ENCODE measurements at places on chromosomes 12 and 14.

DNA sequence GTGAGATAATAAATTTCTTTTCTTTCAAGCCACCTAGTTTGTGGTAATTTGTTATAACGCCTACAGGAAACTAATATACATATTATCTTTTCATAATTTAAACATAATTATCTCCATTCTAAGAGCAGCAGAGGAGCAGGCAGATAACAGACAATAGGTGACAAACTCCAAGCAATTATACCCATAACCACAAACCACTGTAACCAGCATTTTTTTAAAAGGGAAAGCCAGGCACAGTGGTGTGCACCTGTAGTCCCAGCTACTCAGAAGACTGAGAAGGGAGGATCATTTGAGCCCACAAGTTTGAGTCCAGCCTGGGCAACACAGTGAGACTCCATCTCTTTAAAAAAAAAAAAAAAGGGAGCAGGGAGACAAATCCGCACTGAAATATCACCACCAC is 54.9 kb downstream of the ATF7 start:
- DNase-seq: no peak

- DNase-seq: no peak
These were observed 150.6 kb upstream of the HIF1A start for GRCh38 chr14:61544448-61545330.

DNA sequence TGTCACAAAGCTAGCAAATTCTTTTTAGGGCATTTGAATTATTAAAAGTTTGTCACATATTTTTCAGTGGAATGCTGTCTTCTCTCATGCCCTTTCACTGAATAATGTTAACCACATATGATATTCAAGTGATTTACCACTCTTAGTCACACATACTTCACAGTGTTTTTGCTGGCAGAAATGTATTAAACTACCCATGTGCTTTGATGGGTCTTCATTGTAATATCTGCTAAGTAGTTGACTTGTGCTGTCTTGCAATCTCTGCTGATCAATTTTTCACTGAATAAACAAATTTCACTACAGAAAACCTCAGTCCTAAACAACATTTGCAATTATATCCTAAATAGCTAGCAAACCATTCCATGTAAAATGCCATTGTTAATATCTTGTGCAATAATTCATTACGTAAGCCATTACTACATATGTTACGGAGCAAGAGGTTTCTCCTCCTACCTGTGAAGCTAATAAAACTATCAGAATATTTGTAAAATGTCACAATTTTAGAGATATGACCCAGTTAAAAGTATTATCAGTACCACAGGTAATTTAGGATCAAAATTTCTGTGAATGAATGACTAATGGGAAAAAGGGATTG is 64.6 kb upstream of the LMO3 start:
- DNase-seq: no peak

GRCh38 chr12:13085968-13086686 is 17.3 kb downstream of the GSG1 start:
- DNase-seq: no peak

DNA sequence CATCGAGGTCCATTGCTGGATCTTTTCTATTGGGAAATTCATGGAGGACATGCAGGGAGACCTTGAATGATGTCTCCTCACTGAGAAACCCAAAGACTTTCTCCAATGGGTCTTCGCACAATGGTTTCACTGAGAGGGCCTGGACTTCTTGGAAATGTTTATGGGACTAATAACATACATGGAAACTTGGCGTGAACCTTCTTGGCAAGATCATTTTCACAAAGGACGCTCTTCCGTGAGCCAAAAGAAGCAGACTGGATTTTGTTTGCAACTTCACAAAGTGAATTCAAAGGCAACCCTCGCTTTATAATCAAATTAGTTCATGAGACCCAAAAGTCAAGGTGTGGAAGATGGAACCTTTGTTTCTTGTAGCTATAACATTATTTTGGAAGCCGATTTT is 154.4 kb downstream of the TMEM132C start:
- no peak for DNase-seq

- no peak for DNase-seq
These were observed 77.2 kb downstream of the BTG1 start for GRCh38 chr12:92068459-92068858.

DNA sequence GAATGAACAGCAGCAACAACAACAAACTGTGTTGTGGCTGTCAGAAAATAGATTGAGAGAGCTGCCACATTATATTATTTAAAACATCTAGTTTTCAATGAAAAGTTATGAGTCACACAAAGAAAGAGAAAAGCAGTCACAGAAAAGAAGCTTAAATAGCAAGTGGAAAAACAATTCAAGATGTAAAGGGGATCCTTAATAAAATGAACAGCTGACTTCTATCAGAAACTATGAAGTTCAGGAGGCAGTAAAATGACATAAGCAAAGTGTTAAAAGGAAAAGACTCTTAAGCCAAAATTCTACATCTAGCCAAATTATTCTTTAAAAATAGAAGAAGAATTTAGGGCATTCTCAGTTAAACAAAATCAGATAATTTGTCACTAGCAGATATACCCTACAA is 5.6 kb downstream of the CLEC14A start:
- no peak for DNase-seq

DNA sequence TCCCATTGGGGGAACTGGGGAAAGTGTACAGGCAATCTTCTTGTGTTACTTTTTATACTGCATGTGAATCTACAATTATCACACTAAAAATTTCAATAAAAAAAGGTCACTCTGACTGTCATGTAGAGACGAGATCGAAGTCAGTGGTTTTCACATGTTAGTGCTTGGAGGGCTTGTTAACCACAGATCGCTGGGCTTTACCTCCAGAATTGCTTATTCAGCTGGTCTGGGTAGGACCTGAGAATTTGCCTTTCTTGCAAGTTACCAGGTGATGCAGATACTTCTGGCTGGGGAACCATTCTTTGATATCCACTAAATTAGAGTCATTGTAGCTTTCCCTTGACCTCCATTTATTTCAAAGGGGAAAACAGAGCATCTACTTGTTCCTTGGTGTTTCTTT is 62.8 kb upstream of the SLC38A4 start:
- no peak for DNase-seq

DNA sequence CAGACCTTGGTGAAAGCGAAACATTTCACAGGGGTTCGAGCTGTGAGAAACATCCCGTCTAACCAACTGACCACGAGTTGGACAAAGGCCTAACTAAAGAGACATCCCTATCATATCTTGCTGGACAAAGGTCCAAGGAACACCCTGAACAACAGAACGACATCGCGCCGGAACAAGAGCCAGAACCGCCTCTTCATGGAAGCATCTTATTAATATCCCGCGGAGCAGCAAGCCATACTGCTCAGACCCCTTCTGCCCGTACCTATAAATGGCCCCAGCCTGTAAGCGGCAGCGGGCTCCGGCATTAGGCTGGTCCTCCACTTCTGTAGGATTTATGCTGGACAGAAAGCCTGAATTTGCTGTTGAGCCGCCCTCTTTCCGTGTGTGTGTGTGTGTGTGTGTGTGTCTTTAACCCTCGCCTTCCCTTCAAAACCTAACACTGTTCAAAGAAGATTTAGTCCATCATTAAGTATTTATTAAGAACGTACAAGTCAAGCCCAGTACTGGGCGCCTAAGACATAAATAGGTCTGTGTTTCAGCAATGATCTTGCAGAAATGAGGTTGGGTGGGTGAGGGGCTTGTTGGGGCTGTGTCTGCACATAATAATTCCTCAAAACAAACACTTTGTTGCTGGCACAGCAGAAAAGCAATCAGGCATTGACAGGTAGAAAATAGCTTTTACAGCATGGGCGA is 1.9 kb downstream of the SLC6A15 start:
- peak; percentile 3 for DNase-seq

- DNase-seq: no peak
These were observed 57.9 kb downstream of the MARK3 start for GRCh38 chr14:103443111-103443510.

DNA sequence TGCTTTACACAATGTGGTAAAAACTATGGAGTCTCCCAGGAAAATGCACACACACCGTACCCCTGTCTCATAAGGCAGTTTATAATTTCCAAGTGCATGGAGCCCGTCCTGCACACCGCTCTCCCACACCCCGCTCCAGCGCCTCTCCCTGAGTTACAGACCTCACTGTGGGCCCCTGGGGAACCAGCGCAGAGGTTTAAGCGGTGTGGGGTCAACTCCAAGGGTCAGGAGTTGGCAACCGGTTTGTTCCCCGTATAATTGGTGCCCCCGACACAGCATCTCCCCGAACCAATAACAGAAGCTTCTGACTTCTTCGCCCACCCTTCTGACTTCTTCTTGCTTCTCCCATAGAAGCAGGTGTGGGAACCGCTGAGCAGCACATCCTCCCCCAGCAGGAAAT is 58.4 kb upstream of the DDX11 start:
- DNase-seq: no peak

DNA sequence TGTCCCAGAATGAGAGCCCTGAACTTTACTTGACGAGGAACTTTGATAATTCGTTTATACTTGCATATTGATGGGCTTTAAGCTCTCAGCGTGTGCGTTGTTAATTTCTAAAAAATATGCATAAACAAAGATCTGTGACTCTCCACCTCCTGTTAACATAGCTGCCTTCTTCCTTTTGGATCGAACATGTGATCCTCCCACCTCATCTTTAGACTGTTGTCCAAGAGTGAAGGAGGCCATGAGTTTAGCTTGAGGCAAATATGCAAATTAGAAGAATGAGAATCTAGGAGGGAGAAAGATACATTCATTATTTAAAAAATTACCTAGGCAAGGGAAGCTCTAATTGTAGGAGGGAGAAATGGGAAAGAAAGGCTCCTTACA is 617 bp downstream of the TTC8 start:
- no peak for DNase-seq

DNA sequence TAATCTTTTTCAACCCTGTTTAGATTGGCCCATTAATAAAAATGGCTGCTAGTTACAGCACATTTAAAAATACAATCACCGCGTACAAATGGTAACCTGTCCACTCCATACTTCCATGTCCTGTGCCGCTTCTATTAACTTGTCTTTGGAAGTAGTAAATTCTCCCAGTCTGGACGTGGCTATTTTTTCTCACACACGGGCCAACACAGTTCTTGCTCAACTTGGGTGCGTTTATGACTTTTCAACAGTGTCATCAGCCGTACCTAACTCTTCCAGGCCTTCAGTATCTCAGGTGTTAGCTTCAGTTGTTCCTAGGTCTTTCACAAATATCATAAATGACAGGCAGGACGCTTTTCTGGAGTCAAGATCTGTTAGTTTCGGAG is 475 bp upstream of the PCNX1 start:
- no peak for DNase-seq

DNA sequence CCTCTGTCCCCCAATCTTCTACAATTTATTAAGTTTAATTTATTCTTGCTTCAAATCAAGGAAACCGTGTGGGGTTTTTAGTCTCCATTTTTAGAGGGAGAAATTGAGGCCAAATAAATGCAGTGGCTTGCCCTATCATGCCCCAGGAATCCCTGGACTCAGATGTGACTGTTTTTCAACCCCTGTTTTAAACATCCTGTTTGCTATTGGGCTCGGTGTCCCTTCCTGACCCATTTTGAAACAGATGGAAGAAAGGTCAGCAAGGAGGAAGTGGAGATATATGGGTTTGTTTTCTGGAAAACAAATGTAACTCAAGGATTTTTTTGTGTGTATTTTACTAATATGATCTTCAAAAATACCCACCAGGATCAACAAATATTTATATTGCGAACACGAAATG is 84.7 kb downstream of the DACT1 start:
- DNase-seq: no peak

Measured in neural crest cell (in vitro differentiated cells).